Effector memory CD8-positive, alpha-beta T cell (primary cell): ENCODE measurements at places on chromosomes 3 and 15.

DNA sequence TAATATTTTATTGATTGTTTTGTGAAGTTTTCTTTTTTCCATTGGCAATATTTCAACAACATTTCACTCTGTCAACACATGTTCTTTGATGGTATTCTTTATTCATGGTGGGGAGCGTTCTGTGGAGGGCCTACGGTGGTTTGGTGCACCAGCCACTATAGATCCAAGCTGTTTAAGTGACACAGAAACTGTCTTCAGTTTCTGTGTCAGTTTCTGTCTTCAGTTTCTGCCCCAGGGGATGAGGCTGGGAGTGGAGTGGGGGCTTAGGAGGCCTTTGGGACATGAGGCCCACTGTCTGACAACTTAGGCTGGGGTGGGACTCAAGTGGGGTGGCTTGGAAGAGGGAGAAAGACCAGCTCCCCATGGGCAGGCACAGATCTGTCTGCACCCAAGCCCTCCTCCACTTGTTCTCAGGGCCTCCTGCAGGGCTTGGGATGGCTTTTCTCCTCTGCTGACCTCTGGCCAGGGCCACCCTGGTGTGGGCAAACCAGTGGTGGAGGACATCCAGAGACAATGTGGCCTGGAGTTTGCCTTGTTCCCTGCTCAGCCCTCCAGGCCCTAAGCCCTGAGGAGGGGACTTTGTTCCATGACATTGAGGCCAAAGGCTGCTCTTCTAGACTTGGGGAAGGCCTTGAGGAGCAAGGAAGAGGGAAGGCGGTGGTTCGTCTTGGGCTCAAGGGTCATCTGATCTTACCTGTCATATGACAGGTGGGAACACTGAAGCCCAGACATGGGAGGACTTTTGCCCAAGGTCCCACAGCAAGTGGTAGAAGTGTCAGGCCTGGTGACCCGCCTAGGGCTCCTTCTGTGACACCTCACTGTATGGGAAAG lies 60.3 kb upstream of the SMAD6 start:
- no peak for DNase-seq

DNA sequence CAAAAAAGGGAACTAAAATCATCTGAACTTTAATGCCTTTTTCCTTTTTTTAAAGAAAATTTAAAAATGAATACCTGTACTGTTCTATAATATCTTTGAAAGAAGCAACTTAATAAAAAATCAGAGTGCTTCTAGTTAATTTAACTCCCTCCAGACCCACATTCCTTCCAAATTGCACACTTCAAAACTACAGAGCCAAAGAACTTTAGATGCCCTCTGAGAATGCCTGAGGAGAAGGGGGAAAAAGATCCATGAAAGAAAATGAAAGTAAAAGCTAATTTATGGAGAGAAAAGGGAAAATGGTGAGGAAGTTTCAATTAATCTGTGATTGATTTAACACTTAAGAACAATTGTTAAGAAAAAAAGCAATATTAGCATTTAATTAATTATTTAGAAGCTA lies 1141.6 kb downstream of the IGSF11 start:
- DNase-seq, result no peak

- no peak for DNase-seq
Measured at GRCh38 chr3:184567946-184568559, 6.5 kb downstream of the EPHB3 start.

GRCh38 chr3:156175570-156175969 lies 55.2 kb downstream of the KCNAB1 start:
- DNase-seq, result no peak

DNA sequence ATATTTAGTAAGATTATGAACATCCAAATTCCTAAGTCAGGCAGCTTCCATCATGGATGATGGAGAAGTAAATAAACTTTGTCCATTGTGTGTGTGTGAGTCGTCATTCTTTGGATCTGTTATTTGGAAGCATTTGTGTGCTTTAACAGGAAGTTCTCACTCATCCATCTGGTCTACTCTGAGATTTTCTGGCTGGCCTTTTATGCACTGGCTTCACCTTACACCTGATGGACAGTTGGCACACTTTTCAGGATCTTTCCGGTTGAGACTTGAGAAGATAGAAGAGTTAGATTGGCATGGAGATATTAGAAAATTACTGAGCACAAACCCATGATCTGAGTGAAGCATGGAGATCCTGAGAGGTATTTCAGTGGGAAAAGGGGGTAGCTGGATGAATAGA lies 12.6 kb downstream of the SYNPR start:
- DNase-seq, result no peak

DNA sequence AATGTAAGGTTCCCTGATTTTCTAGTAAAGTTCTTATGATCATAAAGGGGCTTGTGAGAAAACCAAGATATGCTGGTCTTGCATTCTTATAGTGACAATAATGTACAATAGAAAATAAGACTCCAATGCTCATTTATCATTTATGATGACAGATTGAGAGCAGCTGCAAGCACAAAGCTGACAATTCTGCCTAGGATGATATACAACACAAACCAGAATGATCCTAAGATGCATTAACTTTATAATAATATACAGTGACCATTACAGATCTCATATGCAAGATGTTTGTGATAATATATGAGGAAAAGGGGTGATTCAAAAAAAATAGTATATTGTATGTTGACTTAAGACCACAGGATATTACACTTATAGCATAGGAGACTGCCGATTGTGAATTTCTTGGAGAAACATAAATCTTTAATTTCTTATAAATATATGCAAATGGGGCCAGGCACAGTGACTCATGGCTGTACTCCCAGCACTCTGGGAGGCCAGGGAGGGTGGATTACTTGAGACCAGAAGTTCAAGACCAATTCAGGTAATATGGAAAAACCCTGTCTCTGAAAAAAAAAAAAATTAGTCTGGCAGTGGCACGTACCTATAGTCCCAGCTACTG lies 387.0 kb downstream of the ZBBX start:
- no peak for DNase-seq

- DNase-seq, result no peak
Measured at GRCh38 chr15:41851755-41852370, 13.2 kb downstream of the PLA2G4B start.

DNA sequence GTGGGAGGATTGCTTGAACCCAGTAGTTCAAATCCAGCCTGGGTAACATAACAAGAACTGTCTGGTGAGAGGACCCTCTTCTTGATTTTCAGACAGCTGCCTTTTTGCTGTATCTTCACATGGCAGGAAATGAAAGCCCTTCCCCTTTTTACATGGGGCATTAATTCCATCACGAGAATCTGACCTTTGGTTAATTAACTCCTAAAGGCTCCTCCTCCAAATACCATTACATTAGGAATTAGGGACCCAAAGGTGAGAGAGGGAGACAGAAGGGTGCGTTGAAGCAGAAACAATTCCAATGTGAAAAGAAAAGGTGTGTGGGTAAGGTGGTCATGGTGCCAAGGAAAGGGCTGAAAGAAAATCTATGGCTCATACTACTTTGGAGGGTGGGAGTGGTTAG lies 536.2 kb downstream of the MAGI1 start:
- DNase-seq, result no peak

DNA sequence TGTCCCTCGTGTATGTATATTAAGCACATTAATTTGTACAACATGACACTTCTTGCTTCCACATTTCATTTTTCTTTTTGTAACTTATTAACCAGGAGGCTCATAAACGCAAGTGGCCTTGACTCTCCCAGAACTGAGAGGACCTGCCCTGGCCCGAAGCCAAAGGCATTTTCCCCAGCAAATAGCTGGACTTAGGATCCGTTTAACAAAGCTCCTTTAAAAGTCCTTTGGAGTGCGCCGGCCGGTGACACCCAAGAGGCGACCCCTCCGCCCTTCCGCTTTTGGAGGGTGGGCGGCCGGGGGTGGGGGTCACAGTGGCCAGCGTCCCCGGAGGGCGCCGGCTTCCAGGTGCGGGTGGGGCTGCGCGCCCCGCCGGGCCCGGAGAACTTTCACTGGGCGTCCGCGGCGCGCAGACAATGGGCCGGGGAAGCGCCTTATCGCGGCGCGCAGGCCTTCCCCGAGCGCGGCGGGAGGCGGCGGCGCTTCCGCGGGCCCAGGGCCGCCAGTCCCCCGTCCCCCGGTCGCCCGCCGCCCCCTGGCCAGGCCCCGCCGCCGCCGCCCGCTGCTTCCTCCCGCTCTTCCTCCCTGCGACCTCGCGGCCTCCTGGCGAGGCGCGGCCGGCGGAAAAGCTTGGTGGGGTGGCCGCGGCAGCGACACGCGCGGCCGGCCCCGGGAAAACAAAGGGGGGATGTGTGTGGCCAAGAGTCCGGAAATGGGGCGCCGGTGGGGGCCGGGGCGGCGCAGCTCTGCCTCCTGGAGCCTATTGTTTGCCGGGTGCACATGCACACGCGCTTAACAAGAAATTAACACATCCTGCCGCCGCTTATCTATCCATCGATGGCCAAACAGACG lies 613.4 kb downstream of the MCTP2 start:
- no peak for DNase-seq

GRCh38 chr3:9704347-9705322 lies 1.0 kb downstream of the CPNE9 start:
- no peak for DNase-seq

GRCh38 chr3:133991209-133991608 lies 38.5 kb downstream of the SLCO2A1 start:
- DNase-seq, result no peak

DNA sequence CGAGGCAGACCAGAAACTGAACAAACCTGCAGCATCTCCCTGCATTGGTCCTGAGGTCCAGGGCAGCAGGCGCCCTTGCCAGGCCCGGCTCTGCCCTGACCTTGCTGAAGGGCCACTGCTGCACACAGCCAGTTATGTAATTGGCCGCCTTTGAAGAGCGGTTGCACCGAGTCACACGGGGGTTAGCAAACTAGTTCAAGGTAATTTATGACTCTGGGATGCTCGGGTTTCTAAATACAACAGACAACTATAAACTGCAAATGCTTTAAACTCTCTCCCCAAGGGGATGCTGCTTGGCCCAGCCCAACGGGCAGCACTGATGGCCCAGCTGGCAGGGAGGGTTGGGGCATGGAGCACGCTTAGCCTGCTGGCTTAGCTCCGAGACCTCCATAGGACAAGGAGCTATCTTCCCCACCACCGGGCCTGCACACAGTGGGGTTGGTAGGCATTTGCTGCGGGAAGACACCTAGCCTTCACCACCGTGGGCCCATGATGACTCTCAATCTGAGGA lies 60.3 kb upstream of the IQSEC1 start:
- DNase-seq, result no peak

DNA sequence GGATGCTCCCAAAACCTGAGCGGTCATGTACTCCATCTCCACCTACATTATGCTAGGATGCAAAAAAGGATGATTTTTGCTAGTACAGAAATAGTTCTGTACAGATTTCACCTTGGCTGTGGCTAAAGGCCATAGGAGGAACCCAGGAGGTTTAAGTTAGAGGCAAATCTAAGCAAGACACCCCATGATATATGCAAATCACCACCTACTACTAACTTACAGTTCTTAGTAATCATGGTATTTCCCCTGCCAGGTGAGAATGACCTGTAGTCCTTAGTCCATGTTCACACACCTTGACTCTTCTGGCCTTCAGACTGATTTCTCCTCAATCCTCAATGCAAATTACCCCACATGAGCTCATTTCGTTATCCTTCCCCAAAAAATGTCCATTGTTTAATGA lies 154.2 kb downstream of the IMPG2 start:
- DNase-seq, result no peak

- no peak for DNase-seq
Measured at GRCh38 chr15:101159096-101159935, 92.5 kb downstream of the CHSY1 start.

GRCh38 chr15:66625974-66626373 lies 60.2 kb upstream of the LCTL start:
- no peak for DNase-seq

GRCh38 chr15:101625184-101625583 lies 27.0 kb downstream of the TM2D3 start:
- DNase-seq, result no peak

GRCh38 chr3:178802259-178802658 lies 266.0 kb downstream of the KCNMB2 start:
- DNase-seq, result no peak

DNA sequence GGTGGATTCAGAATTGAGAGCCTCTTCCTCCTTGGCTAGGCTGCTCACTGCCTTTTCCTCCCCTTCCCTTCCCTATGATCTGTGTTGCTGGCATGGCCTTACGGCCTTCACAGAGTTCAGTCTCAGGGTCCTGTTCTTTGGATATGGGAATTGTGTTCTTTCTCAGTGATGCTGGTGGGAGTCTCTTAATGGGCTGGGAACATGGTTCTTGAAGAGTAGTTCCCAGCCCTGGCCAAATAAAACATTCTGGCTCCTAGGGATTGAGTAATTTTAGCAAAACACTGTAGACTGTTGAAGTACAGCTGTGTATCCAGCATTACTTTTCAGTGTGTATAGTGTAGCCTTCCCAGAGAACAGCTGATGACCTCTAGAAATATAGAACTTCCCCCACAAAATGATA lies 22.6 kb upstream of the FILIP1L start:
- DNase-seq, result no peak

DNA sequence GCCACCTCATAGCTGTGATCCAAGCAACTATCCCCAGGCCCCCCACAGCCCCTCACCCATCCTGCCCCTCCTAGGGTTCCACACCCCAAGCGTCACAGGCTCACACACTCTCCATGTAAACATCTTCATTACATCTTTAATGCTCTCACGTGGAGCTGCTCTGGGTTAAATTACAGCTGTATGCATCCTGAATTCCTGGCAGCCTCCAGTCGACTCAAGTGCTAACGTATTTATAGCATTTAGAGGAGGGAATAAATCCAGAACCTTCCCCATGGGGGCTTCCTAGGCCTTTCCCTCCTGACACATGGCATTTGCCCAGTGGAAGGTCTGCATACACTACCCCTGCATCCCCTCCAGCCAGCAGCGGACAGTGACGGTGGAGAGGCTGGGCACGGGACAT lies 9.6 kb downstream of the C3orf18 start:
- no peak for DNase-seq

DNA sequence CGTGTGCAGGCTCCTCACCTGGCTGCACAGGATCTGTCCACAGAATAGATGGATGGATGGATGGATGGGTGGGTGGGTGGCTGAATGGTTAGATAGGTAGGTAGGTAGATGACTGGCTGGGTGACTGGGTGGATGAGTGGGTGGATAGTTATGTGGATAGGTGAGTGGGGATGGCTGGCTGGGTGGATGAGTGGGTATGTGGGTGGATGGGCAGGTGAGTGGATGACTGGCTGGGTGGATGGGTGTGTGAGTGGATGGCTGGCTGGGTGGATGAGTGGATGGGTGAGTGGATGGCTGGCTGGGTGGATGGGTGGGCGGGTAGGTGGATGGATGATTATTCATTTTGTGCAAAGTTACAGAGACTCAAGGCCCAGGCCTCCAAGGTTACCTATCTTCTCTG lies 172.9 kb upstream of the CTDSPL start:
- no peak for DNase-seq
